Activated gamma-delta T cell (primary cell): ENCODE measurements at places on chromosomes 6 and 20.

GRCh38 chr6:115594891-115595290 lies 465.8 kb downstream of the FRK start:
- DNase-seq, result no peak

DNA sequence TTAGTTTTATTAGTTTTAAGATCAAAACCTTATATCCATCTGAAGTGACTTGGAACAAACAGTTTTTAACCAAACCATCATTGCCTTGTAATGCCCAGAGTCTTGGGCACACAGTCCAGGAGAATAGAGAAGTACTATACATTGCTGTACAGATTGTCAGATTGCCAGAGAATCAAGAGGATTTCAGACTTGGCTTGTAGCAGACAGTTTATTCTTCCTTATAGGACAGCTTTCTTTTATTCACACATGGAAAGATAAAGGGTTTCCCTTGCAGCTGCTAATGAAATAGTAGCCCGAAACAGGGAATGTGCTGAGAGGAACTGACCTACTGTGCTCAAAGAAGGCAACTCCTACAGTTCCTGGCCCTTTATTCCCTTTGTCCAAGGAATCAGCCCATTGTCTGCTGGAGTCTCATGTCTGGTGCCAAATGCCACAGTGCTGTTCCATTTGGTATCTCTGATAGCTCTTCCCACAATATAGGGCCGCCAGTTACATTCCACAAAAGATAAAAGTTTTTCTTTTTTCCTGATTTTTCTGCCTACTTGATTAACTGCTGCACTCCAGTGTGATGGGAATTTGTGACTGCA lies 30.6 kb downstream of the DCBLD1 start:
- DNase-seq, result no peak

GRCh38 chr20:7362601-7363000 lies 577.7 kb downstream of the HAO1 start:
- DNase-seq, result no peak

- peak; percentile 41 for DNase-seq
Observed at GRCh38 chr20:46013829-46014516, 5.3 kb downstream of the MMP9 start.

DNA sequence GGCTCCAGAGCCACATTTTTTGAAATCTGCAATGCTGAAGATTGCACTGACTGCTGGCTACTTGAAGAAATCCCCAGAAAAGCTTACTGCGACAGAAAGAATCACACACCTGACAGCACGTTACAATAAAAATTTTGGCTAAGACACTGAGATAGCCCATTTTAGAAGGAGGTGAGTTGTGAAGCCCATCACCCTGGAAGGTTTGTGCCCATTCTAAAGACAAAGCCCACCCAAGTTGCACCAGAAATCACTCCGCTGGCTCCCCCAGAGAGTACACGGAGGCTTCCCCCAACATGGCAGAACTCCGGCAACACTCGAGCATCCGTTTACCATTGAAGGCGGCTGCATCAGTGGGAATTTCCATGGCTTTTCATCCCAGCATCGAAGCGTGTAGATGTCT lies 29.4 kb downstream of the LPA start:
- DNase-seq, result no peak

GRCh38 chr6:43827898-43828297 lies 57.9 kb downstream of the VEGFA start:
- DNase-seq, result no peak

- DNase-seq, result no peak
Observed at GRCh38 chr6:79810871-79811270, 136.5 kb downstream of the ELOVL4 start.

- DNase-seq, result no peak
Observed at GRCh38 chr6:116060572-116061283, at the start of gene FRK. Gene FRK (minus strand): TSS chr6:116060891. CDS start chr6:116060311, 580 bp downstream.

DNA sequence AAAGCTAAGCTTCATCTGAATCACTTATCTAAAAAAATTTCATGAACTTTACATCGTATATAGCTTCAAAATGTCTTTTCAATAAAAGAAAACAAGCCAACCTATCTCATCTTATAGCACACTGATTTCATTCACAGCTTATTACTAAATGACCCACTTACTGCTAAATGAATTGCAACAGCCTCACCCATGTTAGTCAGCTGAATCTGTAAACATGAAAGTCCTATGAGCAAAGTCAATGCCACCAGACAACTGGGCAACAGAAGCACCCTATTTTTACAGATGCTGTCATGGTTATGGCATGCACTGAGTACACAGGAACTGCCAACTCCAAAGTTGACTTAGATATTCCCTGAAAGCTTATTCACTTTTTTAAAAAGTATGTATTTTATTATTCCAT lies 41.2 kb upstream of the DST start:
- no peak for DNase-seq
